ENCODE measurements at places on chromosomes 2 and 18. TPM values are rescaled to one million over a fixed set of nuclear protein-coding genes. Genes with fewer than 3 reads are reported as not detected.

- DNase-seq = no peak
Observed at GRCh38 chr18:34707670-34708069, 2.4 kb upstream of the DTNA start.

GRCh38 chr2:215364157-215365155, 52.6 kb downstream of the ATIC start:
- DNase-seq = no peak

DNA sequence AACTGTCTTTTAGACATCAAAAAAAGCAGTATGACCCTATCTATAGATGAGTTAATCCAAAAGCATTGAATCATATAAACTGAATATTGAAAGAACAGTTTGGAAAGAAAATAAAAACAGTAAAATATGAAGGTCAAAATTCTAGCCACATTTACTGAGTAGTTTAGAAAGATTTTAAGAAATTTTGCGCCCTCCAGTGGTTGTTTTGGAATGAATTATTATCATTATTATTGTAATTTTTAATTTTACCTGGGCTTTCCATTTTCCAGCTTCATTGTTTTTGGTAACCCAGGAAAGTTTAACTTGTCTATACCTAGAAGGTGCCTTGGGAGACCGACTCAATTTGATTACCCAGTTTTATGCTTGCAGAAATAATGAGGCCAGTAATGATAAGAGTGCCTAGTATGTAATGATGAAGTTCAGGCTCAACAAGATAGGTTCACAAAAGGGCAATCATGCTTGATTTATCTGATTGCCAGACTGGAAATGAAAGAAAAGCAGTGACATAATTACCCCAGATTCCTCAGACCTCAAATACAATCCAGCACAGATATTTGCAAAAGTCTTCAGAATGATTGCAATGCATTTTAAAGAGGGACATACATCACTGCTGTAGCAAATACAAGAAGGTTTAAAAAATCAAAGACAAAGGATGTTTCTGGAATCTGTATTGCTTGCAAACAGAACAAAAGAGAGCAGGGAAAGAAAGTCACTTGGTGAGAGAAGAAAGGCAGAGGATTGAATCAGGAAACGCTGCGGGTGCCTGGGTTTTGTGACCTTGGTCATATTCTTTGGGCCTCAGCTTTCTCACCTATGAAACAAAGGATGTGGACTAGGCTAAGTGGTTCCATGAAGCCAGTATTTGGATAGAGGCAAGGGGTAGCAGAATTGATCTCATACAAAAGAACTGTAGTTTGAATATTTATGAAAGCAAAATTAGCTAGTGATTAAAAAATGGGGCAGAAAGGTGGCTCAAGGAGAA, 153.8 kb downstream of the MAP2 start:
- no peak for DNase-seq

DNA sequence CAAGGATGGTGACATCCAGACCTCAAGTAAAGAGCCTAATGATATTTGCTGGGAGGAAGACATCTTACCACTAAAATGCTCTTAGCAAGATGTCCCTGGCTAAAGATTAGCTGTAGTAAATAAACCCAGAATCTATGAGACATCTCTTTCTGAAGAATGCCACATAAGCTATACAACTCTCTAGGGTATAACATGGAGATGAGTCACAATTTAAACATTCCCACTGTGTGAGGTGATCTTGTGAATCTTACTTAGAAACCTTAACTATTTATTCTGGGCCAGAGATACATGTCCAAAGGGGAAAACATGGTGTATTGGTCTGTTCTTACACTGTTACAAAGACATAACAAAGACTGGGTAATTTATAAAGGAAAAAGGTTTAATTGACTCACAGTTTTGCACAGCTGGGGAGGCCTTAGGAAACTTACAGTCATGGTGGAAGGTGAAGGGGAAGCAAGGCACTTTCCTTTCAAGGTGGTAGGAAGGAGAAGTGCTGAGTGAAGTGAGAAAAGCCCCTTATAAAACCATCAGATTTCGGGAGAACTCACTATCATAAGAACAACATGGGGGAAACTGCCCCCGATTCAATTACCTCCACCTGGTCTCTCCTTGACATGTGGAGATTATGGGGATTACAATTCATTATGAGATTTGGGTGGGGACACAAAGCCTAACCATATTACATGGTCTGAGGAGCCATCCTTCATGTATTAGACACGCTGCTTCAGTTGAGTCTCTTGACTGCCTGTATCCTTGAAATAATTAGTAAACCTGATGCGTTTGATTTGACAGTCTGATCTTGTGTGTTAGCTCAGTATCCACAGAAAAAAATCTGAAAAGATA, 17.1 kb downstream of the KRCC1 start:
- DNase-seq = no peak

GRCh38 chr2:239630618-239631286, 229.9 kb upstream of the HDAC4 start:
- DNase-seq = no peak

DNA sequence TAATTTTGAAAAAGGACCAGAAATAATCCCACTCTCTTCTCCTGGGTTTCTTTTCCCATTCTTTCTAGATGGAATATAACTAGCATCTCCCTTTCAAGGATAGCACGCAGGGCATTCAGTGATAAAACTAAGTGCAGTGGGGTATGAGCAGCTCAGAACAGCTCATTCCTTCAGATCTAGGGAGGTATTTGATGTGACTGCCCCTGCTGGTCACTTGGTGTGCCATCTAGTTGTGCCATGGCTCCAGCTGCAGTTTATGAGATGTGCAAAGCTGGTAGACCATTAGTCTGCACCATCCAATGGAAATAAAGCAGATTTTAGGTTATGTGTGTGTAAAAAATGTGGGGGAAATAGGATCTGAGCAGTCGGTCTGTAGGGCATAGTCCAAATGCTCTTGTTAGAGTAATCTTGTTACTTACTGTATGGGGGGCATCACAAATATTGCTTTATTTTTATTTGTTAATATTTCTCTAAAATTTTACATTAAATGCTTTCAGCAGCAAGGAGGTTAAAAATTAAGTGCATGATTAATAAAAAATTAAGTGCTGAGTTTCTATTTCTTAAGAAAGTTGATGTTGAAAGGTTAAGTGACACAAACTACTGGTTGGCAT, 38.9 kb downstream of the CTAGE1 start:
- DNase-seq = peak; percentile 7

GRCh38 chr2:170991398-170992182, 62.5 kb downstream of the GORASP2 start:
- no peak for DNase-seq

DNA sequence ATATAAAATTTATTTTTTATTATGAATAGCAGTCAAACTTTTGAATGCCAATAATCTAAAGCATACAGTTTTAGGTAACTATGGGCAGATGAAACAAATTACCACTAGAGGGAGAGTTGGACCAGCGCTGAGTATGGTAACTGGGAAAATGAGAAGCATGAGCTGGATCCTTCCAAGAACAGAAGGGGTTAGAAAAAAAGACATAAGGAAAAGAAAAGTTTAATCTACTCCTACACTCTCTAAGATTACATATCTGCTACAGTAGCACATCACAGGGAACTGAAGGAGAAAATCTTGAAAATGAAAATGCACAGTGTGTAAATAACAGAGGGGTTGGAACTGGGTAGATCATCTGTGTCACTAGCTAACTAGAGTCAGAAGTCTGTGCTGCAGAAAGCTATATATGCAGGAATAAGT, 15.5 kb downstream of the REG3G start:
- no peak for DNase-seq

DNA sequence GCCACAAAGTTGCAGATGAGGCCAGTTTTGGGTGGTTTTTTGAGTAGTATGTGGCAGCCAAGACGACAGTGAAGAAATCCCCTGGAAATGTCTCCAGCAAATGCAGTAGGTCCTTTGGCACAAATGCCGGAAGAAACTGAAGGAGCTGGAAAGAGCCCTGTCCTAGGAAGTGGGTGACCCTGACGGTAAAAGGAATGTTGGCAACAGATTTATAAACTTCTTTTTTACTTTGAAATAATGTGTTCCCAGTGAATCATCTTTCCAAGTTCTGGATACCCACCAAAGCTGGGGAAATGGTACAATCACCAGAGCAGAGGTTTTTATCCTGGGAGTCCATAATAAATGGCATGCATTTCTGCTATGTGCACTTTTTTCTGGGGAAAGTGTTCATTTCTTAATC, 112.9 kb downstream of the CSRNP3 start:
- no peak for DNase-seq

DNA sequence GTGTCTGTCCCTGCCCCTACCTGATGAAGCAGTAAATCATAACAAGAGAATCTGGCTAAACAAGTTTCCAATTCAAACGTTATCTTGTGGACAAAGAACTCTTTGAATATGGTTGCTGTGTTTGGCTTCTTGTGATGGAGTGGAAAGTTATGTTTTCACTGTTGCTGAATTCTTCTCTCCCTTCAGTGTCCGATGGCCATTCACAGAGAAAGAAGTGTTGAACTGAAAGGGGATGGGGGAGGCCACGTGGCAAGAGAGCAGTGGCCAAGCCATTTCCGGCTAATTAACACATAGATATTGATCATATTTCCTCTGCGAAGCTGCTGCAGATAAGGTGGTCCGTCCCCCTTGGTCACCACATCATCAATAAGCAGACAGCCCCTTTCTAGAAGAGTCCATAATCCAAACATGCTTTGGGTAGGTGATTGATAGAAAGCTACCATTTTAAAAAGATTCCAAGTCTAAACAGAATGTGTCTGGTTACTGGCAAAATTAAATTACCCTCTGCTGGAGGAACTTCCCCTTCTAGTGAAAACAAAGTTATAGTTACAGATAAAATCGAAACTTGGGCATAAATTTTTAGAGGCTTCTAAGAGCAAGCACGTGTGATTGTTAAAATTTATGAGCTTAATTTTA, 36.9 kb upstream of the FZD7 start:
- DNase-seq = no peak

The TRPM8 gene
- polyA plus RNA-seq = not detected

The SULT1C4 gene
- polyA plus RNA-seq = 0.05 TPM

The GULP1 gene
- not detected for polyA plus RNA-seq

The AP1S3 gene
- polyA plus RNA-seq = 0.81 TPM
